ENCODE measurements at places on chromosomes 6 and 20.

GRCh38 chr20:33653900-33654596 is 8.1 kb upstream of the C20orf144 start:
- DNase-seq, result no peak

DNA sequence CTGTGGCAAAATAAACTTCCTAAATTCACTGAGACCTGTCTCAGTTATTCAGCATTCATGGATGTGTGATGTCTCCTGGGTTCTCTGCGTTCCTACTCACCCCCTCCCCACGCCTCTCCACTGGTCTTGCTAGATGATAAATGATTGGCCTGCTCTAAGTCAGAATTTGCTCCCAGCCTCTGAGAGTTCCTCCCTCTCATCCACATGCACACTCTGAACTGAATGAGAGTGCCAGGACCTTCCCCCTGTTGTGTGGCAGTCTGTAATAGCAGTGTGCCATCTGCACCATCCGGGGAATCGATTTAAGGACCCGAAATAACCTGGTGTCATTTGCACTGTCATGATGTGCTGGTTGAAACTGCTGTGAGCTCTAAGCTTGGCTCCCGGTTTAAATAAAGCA is 135.8 kb upstream of the AFDN start:
- DNase-seq, result no peak

DNA sequence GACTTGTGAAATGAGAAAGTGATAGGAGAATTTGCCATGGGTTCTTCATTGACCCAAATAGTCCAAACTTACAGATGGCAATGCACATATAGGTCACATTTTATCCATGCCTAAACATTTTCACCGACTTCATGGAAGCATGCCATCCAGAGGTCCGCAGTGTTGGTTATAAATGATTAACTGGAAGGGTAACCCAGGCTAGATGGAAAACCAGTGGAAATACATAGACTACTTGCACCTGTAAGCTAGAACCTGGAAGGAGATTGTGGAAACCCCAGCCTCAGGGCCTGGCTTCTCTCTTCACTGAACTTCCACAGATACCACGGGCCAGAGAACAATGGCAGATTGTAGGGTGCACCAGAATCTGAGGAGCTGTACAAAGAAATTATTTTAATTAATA is 103.8 kb upstream of the SYNDIG1 start:
- DNase-seq, result no peak

DNA sequence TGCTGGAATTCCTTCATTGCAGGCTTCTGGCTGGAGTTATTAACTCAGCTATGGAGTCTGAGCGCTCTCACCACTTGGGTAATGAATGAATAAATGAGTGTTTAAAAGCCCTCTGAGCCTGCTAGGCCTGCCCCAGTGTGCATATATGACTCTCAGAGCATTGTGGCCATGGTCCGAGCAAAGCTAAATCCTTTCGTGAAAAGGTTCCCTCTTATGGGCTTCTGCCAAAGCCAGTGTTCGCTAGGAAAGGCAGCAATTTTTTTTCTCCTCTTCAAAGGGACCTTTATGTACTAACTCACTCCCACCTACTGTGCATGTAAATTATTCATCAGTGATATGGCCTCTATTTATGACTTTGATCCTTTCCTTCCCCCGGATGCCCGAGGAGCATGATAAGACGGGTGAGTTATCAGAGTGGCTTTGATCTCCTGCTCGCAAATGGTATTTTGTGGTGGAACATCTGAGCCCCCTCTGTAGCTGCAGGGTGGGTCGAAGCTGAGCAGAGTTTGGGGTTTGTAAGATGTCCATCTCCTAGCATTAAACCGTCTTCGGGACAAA is 88.6 kb downstream of the LINC00237 start:
- DNase-seq, result no peak

GRCh38 chr6:141202626-141203025 is 930.1 kb upstream of the GJE1 start:
- DNase-seq, result no peak

DNA sequence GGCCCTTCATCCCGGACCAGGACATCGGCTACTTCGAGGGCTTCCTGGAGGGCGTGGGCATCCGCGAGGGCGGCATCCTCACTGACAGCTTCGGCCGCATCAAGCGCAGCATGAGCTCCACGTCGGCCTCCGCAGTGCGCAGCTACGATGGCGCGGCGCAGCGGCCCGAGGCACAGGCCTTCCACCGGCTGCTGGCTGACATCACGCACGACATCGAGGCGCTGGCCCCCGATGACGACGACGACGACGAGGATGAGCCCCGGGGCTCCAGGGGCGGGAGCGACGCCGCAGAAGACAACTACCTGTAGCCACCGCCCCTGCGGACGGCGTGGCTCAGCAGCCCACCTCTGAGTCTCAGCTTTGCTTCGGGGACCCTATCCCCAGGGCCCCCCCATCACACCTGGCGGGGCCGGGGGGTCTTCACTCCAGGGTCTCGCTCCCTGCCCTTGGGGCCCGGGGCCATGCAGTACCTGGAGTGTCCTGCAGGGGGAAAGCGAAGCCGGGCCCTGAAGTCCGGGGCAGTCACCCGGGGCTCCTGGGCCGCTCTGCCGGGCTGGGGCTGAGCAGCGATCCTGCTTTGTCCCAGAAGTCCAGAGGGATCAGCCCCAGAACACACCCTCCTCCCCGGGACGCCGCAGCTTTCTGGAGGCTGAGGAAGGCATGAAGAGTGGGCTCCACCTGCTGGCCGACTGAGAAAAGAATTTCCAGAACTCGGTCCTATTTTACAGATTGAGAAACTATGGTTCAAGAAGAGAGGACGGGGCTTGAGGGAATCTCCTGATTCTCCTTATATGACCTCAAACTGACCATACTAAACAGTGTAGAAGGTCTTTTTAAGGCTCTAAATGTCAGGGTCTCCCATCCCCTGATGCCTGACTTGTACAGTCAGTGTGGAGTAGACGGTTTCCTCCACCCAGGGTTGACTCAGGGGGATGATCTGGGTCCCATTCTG is 20.8 kb upstream of the HCK start:
- DNase-seq, result peak; percentile 28

GRCh38 chr6:12608016-12608860 is 108.3 kb upstream of the PHACTR1 start:
- DNase-seq, result no peak

DNA sequence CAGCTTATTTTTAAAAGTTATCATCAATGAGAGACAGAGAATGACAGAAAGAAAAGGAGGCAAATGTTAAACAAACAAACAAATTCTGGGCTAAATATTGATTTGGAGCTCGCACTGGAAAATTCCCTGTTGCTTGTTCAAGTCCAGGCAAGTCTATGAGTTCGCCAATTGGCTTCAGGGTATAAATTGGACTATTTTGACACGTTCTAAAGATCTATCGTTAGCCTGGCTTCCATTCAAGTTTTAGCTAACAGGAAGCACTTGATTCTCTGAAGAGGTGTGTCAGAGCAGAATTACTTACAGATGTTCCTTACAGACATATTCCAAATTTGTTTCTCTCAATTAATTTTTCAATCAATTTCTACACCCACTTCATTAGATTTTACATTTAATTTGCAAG is 15.8 kb upstream of the RFPL4B start:
- DNase-seq, result no peak

- no peak for DNase-seq
Measured at GRCh38 chr6:32852018-32852843, 1.3 kb downstream of the TAP1 start.

DNA sequence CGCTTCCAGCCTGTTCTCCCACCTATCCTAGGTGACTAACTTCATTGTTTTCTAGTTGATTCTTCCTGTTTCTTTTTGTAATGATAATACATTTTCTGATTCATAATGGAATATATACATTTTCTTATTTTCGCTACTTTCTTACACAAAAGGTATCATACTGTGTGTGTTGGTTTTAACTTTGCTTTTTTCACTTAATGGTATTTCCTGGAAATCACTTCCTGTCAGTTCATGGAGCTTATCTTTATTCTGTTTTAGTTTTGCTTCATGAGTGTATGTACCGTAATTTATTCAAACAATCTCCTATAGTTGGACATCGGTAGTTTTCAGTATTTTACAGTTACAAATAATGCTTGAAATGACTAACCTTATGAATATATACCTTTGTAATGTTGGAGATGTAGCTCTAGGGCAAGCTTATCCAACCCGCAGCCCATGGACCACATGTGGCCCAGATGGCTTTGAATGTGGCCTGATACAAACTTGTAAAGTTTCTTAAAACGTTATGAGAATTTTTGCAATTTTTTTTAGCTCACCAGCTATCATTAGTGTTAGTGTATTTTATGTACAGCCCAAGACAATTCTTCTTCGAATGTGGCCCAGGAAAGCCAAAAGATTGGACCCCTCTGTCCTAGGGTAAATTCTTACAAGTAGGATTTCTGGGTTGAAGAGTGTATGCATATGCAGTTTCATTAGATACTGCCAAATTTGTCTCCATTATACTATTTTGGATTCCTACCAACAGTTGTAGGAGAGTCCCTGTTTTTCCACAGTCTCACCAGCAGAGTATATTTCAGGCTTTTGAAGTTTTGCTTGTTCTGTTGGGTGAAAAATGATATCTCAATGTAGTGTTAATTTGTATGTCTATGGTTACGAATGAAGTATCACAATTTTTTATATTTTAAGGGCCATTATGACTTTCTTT is 16.7 kb downstream of the TRMT11 start:
- no peak for DNase-seq

GRCh38 chr20:59776626-59777330 is 156.7 kb downstream of the SYCP2 start:
- no peak for DNase-seq

- DNase-seq, result no peak
Measured at GRCh38 chr20:63230800-63231268, 4.9 kb upstream of the BIRC7 start.

DNA sequence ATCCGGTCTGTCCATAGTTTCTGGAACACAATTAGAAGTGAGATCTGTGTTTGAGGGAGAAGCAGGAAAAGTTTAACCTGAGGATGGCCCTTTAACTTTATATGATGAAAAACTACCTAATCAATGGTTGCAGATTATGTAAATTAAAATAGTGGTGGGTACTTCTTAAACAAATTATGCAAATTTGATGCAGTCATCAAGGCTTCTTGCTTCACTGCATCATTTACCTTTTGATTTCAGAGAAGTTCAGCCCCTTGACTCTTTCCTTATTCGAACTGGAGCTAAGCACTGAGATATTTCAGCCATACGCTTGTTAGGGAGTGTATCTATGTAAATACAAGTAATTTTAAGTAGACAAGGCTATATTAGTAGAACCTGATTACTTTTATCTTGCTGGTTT is 73.8 kb downstream of the JARID2 start:
- DNase-seq, result no peak

GRCh38 chr6:170048615-170049256 is 242.1 kb downstream of the DLL1 start:
- no peak for DNase-seq

DNA sequence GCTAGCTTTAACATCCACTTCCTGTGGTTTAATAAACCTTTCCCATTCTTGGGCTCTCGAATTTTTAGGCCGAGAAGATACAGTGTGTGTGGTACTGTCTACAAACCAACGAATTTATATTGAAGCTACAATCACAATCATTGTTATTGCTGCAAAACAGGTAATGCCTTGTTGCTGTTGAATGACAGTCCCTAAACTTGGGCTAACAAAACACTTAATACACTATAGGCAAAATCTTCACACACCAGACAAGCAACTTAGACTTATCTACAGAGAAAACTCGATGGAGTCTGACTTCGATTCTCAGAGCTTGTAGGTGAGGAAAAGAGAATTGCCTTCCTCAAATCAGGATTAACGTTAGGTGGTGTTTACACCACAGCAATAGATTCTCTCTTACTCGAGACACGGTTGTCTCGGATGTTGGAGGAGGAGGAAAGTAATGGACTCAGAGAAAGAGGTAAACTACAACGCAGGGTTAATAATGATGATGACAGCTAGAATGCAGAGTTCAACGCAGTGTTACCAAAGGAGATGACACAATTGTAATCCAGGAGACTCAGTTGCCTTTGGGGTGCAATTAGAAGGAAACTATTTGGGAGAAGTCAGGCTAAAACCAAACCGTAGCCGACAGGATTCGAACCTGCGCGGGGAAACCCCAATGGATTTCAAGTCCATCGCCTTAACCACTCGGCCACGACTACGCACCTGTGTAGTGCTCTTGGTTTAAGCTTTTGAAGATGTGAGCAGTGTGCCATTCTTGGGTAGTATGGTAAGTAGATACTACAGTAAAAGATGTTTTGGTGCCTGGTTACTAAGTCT is 32.5 kb upstream of the ZNF184 start:
- DNase-seq, result no peak
